ENCODE measurements at places on chromosomes 11 and 22. TPM values are rescaled to one million over a fixed set of nuclear protein-coding genes. Genes with fewer than 3 reads are reported as not detected.

The TUBA8 gene
- polyA plus RNA-seq = 3.5 TPM

The MAPK8IP2 gene
- polyA plus RNA-seq = 1.5 TPM

DNA sequence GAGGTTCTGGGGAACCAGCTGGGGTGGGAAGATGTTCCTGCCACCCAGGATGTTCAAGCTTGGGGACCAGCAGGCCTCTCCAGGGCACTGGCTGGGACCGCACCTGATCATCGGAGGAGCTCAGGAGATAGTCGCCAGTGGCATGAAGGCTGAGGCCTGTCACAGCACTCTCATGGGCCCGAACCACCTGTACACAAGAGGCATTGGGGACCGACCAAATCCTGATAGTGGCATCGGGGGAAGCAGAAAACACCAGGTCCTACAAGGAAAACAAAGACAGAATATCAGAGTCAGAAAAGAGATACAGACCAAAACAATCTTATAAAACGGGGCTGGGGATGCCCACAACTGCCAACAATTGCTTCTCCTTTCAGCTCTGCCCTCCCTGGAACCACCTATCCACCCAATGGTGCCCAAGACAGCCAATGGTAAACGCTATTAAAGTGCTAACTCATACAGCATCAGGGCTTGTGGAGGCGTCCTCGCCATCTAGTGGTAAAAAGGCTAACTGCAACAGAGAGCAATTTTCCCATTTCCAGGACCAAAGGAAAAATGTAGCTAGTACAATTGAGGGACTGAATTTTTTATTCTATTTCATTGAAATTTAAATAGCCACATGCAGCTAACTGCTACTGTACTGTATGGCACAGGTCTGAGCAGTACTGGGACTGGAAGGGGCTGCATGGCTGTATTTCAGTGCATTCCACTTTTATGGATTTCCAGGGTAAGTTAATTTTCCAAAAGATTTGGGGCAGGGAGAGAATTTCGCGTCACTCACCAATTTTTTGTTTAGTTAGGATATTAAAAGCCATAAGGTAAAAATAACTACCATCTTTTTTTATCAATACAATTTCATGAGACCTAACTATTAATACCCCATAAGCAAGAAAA lies 7.1 kb downstream of the PRPF19 start:
- no peaks in the 10 kb centered on the region for H3K4me1 ChIP-seq
- peak; percentile 57 for DNase-seq
- H3K27me3 ChIP-seq = no peaks in the 10 kb centered on the region
- peaks cover 88% of the 10 kb centered on the region for H3K36me3 ChIP-seq
- 0 out of 2 replicates have a peak overlapping the region, but pooled peaks have one; percentile 42 for H3K27ac ChIP-seq
- H3K4me3 ChIP-seq = no peak overlapping the region

DNA sequence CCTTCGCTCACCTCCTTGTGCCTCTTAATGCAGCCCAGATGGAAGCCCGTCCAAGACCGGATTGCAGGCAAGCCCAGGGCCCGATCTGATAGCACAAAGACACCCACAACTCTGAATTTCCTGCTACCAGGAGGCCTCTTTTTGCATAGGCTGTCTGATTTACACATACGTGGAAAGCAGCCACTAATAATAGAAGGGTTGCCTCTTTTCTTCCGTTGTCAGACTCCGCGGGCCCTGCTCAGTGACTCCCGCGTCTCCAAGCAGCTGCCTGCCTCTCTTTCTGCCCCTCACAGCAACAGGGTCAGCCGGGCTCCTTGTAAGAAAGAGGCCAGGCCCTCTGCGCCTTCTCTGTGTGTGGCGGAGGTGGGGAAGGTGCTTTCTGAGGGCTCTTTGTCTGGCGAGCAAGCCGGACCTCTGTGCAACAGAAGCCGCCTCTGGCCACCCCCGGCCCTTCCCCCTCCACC lies 26.7 kb downstream of the FLI1 start:
- no peak for DNase-seq
- no peaks in the 10 kb centered on the region for H3K27me3 ChIP-seq
- H3K27ac ChIP-seq = no peak overlapping the region
- peaks cover 23% of the 10 kb centered on the region for H3K4me1 ChIP-seq
- no peak overlapping the region for H3K4me3 ChIP-seq

GRCh38 chr11:86595451-86595850 lies 77.0 kb downstream of the ME3 start:
- peaks cover 10% of the 10 kb centered on the region for H3K4me1 ChIP-seq
- no peak overlapping the region for H3K4me3 ChIP-seq
- peaks cover 2% of the 10 kb centered on the region for H3K27me3 ChIP-seq
- no peak overlapping the region for H3K27ac ChIP-seq
- peaks cover 4% of the 10 kb centered on the region for H3K36me3 ChIP-seq
- no peak for DNase-seq

GRCh38 chr11:72863916-72864315 lies 49.7 kb downstream of the ATG16L2 start:
- H3K36me3 ChIP-seq = no peaks in the 10 kb centered on the region
- H3K4me3 ChIP-seq = no peak overlapping the region
- no peaks in the 10 kb centered on the region for H3K4me1 ChIP-seq
- no peaks in the 10 kb centered on the region for H3K27me3 ChIP-seq

- no peaks in the 10 kb centered on the region for H3K27me3 ChIP-seq
- peaks cover 4% of the 10 kb centered on the region for H3K4me1 ChIP-seq
- DNase-seq = no peak
- no peaks in the 10 kb centered on the region for H3K36me3 ChIP-seq
- no peak overlapping the region for H3K27ac ChIP-seq
- H3K4me3 ChIP-seq = no peak overlapping the region
These were observed 172.3 kb downstream of the AASDHPPT start for GRCh38 chr11:106249617-106250239.

- H3K27me3 ChIP-seq = peaks cover 13% of the 10 kb centered on the region
- H3K36me3 ChIP-seq = no peaks in the 10 kb centered on the region
- DNase-seq = no peak
- H3K27ac ChIP-seq = no peak overlapping the region
- peaks cover 3% of the 10 kb centered on the region for H3K4me1 ChIP-seq
- H3K4me3 ChIP-seq = peak overlapping the region; percentile 97
These were observed 862 bp downstream of the APBB1 start for GRCh38 chr11:6417907-6418556.

DNA sequence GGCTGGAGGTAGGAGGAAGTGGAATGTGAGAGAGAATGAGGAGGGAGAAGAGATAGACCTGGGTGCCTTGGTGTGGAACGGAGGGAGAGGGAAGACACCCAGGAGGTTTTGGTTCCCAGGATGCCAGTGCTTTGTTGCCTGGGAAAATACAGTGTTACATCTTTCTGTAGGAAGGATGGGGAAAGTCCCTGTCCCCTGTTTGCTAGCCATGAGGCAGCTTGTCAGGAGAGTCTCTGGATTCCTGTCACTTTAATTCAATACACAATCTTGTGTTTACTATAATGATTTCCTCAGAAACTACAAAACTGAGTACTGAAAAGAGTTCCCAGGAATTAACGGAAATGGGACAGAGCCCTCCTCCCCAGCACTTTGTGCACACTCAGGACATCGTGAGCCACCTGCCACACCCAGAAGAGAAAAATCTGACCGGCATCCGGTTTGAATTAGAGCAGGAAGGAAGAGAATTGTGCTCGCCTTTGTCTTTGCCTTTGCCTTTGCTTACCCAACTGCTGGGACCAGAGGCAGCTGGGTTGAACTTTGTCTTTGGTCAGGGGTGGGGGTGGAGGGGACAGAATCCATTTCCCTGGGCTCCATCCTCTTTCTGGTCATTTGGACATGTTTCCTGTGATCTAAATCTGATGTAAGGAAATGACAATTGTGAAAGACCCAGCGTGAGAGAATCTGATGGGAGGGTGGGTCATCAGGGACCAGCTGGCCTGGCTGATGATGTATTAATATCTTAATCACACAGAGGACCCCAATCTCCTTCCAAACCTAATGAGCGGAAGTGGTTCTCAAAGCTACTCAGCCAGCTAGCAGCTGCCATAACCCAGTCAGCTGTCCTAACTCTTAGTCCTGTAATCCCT lies 1.3 kb upstream of the LIMK2 start:
- H3K27ac ChIP-seq = no peak overlapping the region
- H3K36me3 ChIP-seq = no peaks in the 10 kb centered on the region
- no peak for DNase-seq
- H3K4me1 ChIP-seq = peaks cover 4% of the 10 kb centered on the region

The BCO2 gene
- polyA plus RNA-seq = 0.42 TPM

DNA sequence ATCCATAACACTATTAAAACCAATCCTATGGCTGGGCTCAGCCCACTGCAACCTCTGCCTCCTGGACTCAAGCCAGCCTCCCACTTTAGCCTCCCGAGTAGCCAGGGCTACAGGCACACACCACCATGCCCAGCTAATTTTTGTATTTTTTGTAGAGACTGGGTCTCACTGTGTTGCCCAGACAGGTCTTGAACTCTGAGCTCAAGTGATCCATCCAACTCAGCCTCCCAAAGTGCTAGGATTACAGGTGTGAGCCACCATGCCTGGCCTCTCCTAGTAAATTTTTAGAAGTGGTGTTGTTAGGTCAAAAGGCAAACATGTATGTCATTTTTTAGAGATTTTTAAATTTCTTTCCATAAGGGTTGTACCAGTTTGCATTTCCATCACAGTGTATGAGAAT lies 14.2 kb downstream of the F2 start:
- no peaks in the 10 kb centered on the region for H3K36me3 ChIP-seq
- no peaks in the 10 kb centered on the region for H3K4me1 ChIP-seq
- no peak for DNase-seq
- H3K27me3 ChIP-seq = no peaks in the 10 kb centered on the region
- no peak overlapping the region for H3K4me3 ChIP-seq

DNA sequence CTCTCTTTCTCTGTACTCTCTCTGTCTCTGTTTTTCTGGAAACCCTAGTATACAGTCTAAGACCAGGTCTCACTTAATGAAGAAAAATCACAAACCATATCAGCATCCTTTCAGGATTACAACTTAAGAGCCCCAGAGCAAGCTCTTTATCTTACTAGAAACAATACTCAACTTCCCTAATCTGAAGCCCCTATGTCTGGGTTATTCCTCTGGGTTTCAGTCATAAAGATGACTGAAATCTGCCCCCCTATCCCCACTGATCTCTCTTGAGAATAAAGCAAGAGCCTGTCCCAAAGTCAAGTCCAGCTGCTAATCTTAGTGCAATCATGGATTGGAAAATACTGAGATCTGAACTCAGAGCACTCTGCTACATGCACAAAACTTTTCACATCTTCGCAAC lies 53.9 kb upstream of the PICALM start:
- no peaks in the 10 kb centered on the region for H3K36me3 ChIP-seq
- H3K27ac ChIP-seq = no peak overlapping the region
- no peak overlapping the region for H3K4me3 ChIP-seq
- no peaks in the 10 kb centered on the region for H3K4me1 ChIP-seq

DNA sequence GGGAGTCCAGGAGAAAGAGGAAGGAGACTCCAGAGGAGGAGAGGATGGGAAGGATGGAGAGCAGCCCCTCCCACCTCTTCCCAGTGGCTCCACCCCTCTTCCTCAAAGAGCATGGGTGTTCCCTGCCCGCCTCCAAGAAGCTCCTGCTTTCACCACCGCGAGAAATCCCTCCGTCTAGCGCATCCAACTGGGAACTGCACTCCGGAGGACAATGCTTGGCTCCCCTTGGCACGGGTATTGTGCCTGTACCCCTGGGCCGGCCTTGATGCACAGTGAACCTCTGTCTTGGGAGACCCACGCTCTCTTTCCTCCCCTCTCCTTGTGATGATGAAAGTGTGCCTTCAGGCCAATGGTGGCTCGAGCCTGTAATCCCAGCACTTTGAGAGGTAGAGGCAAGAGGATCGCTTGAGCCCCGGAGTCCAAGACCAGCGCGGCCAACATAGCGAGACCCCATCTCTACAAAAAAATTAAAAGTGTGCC lies 14.9 kb upstream of the ADA2 start:
- H3K27me3 ChIP-seq = no peaks in the 10 kb centered on the region
- DNase-seq = peak; percentile 93
- no peak overlapping the region for H3K27ac ChIP-seq
- peaks cover 11% of the 10 kb centered on the region for H3K4me1 ChIP-seq
- H3K4me3 ChIP-seq = no peak overlapping the region

DNA sequence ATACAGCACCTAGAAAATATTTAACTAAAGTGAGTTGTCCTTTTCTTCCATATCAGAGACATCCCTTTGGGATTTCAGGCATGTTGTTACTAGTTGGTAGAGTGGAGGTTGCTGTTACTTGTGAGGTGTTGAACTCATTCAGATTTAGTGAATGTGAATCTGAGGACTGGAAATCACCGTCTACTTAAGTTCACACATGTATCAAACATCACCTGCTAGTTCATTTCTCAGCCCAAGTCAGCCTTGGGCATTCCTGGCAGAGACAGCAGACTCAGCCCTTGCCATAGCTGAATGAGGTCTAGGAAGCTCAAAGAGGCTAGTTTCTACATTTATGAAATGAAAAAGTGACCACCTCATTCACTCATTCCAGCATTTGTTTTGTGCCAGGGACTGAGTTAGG lies 9.7 kb downstream of the KDELR3 start:
- H3K4me1 ChIP-seq = no peaks in the 10 kb centered on the region
- no peak overlapping the region for H3K4me3 ChIP-seq
- no peak overlapping the region for H3K27ac ChIP-seq
- no peak for DNase-seq

DNA sequence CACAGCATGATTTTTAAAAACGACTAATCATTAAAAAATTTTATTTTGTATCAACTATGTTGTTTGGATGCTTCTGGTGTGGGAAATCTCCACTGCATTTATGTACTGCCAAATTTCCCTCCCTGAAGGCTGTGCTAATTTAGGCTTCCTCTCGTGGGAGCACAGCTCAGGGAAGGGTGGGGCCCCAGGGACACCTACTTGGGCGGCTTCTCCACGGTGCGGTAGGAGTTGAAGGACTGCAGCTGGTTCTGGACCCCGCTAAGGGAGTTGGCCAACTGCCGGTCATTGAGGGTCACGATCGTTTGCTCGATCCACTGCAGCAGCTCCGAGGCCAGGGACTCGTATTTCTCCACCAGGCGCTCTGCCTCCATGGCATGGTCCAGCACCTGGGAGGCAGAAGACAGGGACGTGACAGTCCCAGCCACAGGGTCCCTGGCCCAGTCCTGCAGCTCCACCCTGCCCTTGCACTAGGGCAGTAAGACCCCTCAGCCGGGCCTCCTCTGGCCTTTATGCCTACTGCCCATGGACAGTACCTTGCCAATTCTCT lies 18.6 kb downstream of the SPTBN2 start:
- DNase-seq = no peak
- H3K36me3 ChIP-seq = peaks cover 76% of the 10 kb centered on the region
- no peaks in the 10 kb centered on the region for H3K27me3 ChIP-seq
- no peaks in the 10 kb centered on the region for H3K4me1 ChIP-seq
- H3K27ac ChIP-seq = no peak overlapping the region

The NPTXR gene
- 3.7 TPM for polyA plus RNA-seq

The WDR74 gene
- polyA plus RNA-seq = 93.6 TPM

DNA sequence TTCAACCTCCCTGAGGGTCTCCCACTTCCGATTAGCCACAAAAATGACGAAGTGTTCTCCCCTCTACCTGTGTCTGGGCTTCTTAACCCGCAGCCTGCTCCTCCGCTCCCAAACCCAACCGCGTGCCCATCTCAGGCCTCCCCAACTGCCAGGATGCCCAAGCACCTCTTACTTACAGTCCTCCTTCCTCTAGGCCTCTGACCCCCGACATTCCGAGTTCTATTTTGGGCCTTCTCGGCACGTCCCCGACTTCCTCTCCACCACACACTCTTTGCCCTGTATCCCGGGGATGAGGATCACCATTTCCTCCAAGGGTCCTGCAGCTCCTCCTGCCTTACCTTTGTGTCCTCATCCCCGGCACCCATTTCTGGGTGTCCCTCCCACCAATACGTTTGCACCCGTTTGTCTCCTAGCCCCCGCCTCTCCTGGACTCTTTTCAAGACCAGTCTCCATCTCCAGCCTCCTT lies 388 bp upstream of the MUS81 start:
- H3K36me3 ChIP-seq = peaks cover 25% of the 10 kb centered on the region
- no peak for DNase-seq
- no peaks in the 10 kb centered on the region for H3K27me3 ChIP-seq
- peaks cover 15% of the 10 kb centered on the region for H3K4me1 ChIP-seq

- no peaks in the 10 kb centered on the region for H3K36me3 ChIP-seq
- no peaks in the 10 kb centered on the region for H3K27me3 ChIP-seq
- no peak overlapping the region for H3K27ac ChIP-seq
These were observed 45.1 kb downstream of the AHNAK start for GRCh38 chr11:62501432-62501891.

All from H1 (cell line).